ENCODE measurements at places on chromosomes 2 and 18.

DNA sequence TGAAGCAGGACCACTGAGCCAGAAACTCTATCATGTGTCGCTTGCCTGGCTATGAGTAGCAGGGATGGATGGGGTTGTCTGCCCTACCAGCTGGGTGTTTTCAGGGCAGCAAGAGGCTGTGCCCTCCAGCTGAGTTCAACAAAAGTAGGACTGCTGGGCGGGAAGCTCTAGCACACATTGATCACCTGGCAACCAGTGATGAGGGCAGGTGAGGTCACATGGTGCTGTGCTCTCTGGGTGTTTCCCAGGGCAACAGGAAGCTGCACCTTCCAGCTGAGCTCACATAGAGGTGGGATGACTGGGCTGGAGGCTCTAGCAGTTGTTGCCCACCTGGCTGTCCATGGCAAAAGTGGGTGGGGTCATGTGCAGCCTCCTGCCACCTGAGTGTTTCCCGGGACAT, 487.3 kb upstream of the VWC2L start:
- DNase-seq: no peak

DNA sequence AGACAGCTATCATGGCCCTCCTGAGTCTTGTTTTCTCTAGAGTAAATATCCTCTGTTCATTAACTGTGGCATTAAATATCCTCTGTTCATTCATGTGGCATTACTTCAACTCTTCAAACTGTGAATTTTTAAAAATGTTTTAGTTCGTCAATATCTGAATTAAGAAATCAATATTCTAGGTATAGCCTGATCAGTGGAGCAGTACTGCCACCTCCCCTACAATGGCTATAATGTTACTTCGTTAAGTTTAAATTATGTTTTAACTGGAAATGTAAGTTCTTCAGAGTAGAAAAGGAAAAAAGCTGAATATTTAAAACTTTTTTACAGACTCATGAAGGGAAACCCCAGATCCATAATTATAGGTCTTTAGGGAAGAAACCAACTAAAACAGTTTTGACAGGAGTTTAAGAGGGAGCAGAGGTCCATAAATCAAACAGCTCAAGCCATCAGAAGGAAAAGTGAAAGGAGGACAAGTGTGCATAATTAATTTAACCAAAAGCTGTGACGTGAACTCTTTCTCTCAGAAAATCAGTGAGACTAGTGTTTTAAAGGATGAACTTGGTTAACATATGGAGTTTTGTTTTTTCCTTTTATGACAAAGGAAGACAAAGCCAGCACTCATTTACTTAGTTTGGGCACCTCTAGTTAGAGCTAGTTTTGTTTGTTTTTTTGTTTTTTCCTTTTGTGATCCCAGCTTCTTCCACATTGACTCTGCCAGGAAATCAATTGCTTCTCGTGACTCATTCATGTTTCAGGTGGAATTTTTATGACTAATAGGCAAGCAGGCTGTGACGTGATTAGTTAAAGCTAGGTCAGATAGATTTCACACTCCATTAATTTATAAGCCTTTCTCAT, 44.9 kb downstream of the RBBP8 start:
- DNase-seq: peak; percentile 33

DNA sequence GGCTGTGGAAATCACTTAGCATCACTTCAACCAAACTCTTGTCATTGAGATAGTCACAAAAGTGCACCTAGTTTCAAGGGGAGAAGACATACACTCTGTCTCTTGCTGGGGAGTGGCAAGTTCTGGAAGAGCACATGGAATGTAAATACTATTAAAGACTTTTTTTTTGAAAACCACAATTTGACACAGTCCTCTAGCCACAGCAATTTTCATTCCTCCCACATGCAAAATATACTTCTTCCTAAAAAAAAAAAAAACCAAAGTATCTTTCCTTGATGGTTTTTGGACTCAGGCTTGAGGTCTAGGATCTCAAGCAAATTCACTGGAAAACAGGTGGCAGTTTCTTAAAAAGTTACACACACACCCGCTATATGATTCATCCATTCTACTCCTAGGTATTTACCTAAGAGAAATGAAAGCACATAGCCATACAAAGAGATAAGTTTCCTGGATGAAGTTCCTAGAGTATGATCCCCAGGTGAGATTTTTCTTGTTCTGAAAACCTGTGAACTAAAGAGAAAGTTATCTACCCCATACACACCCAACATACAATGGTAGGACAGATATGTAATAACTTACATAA, 295.8 kb downstream of the SP3 start:
- no peak for DNase-seq

GRCh38 chr2:233466991-233467603, 99.5 kb downstream of the USP40 start:
- no peak for DNase-seq

DNA sequence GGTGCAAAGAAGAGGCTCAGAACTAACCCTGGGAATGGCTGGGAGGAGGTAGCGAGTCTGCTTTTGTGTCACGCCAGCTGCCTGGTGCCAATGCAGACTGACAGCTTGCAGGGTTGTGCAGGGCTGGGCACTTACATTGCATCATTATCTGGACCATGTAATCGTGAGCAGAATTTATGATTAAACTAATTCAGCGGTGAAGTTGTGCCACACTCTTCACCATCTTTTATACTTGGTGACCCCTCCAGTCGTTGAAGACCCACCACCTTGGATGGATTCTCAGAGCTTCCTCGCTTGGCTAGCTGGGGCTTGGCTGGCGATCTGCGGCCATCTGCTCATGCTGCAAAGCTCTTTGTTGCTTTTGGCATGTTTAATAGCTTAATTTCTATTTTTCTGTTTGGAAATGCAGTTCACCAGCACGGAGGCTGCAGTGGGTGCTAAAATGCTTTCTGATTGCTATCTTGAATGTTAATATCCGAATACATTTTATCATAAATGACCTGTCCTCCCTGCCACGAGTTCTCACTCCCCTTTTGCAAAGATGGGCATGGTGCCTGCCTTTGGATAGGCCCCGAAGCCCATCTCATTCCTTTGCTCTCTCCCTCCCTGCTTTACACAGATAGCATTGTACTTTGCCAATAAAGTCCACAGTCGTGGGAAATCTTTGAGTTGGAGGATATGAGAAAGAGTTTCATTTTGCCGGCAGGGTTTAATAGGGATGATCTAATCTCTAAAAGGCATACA, 188.2 kb downstream of the PRKCE start:
- no peak for DNase-seq

DNA sequence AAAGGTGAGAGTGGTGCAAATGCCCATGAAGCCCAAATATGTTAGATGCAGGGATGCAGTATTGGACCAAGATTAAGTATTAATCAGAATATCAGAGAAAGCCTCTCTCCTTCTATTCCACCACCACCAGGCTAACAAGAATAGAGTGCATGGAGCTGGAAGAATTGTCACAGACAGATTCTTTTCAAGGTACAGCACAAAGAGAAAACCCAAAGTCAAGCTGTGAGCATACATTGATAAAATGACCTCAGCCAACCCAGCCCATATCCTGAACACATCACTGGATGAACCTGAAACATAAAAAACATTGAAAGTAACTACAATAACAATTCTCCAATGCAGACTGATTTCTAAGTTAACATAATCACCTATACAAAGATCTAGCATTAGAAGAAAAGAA, 445.7 kb upstream of the NETO1 start:
- no peak for DNase-seq

DNA sequence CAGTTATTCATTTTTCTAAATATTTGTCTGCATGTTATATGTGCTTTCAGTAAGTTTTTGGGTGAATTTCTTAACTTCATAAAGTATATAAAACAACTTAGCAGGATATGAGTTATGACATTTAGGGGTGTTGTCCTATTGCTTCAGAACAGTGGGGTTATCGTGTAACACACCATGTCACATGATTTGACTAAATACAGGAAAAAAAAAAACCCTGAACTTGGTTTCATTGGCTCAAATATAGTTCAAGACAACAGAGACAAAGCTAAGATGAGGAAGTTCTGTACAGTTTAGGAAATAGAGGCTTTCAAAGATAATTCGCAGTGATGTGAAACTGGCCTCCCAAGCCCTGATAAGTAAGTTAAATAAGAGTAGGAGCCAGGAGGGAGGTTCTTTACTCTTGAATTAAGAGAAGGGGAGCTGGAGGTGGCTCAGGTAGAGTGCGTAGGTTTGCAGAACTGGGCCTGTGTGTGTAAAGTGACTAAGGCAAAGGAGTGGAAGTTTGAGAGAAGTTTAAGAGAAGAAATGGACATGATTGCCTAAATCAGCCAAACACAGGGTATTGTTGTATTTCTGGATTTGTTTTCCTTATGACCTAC, 53.9 kb downstream of the LIMS1 start:
- DNase-seq: no peak

DNA sequence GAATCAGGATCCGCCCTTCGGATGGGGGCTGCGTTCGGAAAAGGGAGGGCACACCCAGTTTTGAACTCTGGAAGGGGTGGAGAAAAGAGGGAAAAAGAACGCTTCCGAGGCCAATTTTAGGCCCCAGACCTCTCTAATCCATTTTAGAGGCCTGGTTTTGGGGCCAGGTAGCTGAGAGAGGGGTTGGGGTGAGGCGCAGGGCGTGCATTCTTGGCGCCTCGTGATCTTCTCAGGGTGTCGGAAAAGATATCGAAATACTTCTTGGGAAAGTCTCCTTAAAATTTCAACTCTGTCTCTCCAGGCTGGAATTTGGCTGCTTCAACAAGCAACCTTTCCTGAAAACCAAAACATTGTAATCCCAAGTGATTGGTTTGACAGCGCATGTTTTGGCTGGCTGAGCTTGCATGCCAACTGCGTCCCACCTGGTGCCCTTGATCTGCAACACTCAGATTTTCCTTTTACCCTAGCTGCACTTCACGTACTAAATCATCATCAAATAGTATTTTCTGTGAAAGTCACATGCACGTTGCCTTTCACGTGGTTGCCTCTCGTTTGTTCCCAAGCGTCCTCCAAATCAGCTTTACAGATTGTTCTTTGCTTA, 864 bp upstream of the XPO1 start:
- DNase-seq: no peak

- no peak for DNase-seq
Measured at GRCh38 chr18:58453913-58454317, 175.0 kb downstream of the ALPK2 start.

- DNase-seq: no peak
Measured at GRCh38 chr18:31957728-31958127, 14.8 kb upstream of the TRAPPC8 start.

DNA sequence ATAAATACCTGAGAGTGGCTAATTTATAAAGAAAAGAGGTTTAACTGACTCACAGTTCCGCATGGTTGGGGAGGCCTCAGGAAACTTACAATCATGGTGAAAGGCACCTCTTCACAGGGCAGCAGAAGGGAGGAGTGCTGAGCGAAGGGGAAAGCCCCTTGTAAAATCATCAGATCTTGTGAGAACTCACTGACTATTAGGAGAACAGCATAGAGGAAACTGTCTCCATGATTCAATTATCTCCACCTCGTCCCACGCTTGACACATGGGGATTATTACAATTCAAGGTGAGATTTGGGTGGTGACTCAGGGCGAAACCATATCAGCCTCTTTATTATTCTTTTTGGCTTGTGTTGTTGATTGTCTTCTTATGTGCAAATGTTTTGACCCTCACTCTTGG, 76.2 kb downstream of the WDR7 start:
- DNase-seq: no peak

- peak; percentile 43 for DNase-seq
Measured at GRCh38 chr18:24055878-24056277, 41.3 kb downstream of the TTC39C start.

- DNase-seq: no peak
Measured at GRCh38 chr2:68900496-68901198, 29.4 kb upstream of the BMP10 start.

GRCh38 chr2:78780864-78781583, 244.5 kb upstream of the REG3G start:
- no peak for DNase-seq

DNA sequence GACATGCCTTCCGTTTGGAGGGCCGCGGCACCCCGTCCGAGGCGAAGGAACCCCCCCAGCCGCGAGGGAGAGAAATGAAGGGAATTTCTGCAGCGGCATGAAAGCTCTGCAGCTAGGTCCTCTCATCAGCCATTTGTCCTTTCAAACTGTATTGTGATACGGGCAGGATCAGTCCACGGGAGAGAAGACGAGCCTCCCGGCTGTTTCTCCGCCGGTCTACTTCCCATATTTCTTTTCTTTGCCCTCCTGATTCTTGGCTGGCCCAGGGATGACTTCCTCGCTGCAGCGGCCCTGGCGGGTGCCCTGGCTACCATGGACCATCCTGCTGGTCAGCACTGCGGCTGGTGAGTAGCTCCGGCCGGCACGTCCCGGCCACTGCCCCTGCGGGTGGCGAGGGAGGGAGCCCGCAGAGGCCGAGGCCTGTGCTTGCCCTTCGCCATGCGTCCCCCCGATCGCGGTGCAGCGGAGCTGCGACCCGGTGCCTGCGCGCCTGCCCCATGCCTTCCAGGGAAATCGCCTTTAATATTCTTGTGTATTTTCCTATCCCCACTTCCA, 1.2 kb downstream of the BMPR2 start:
- peak; percentile 70 for DNase-seq

DNA sequence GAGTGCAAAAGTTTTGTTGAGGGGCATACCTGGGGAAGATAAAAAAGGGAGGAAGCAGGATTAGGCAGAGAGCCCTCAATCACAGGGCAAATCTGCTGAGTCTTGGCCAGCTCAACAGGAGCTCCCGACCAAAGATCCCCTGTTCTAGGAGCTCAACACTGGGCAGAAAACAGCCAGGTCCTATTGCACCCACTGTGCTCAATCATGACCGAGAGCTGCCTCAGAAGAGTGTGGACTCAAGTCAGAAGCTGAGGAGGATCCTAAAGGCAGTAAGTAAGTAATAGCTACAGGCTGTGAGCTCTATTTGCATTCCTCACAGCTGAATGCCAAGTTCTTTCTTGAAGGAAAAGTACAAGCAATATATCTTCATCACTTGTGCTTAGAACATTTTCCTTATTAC, 334.4 kb upstream of the NRP2 start:
- DNase-seq: no peak

DNA sequence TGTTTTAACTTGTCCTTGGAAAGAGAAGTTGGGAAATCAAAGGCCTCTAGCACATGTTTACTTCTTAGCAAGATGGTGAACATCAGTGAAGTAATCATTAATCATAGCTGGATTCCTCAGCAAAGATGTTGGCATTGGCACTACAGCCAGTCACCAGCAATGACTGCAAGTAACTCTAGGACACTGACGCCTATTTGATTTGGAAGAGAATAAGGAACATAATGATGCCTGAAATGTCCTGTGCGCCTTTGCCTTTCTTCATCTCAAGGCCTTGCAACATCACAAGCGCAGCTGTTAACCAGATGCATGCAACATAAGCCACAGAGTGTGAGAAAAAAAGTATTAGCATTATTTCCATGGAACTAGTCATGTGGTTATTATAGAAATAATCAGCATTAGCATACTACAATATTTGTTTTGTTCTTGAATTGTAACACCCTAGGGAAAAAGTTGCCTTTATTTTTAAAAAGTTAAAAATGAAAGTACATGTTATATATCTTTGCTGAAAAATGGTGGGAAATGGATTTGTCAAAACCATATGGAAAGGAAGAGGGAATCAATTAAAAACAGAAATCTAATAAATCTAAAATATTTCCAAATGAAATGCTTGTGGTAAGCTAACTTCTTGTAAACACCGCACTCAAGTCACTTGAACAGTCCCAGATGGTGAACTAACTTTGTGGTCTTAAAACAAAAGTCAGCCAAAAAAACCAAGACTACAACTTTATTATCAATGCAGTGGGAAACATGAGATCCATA, 55.6 kb downstream of the THADA start:
- peak; percentile 72 for DNase-seq

- DNase-seq: no peak
Measured at GRCh38 chr2:225806105-225806504, 406.6 kb downstream of the NYAP2 start.

All from eye (tissue), 1 donor.